ENCODE measurements at places on chromosomes 4 and X.

DNA sequence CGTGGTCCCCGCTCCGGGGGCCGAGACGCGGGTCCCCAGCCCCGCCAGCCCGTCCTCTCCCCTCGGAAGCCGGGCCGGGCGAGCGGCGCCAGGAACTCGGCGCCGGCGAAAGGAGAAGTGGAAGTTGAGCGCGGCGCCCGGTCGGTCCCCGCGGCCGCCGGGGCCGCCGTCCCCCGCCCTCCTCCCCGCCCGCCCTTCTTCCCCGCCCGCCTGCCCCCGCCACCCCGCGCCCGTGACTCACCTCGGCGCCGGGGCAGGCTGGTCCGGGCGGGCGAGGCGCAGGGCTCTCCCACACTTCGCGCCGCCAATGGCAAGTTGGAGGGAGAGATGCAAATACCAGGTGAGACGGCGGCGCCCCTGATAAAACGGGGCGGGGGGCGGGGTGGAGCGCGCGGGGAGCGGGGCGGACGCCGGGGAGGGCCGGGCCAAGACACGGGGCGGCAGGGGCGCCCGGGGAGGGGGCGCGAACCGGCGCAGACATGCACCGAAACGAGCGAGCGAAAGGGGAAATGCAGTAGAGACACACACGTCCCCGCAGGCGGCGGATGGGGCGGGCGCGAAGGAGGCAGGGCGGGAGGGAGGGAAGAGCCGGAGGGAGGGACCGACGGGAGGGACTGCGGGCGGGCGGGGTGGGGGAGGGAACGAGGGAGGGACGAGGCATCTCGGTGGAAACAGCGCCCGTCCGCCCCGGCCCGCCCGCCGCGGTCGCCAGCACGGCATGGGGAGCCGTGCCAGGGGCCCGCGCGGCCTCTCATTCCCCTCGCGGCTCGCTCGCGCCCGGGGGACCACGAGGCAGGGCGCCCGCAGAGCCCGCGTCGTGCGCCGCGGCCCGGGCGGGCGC is at the start of gene ELF4:
TSS of gene ELF4 (minus strand) at position 119 of the 841 bp plus-strand sequence. CDS start 29,167 bp downstream, outside the sequence.
- peak; percentile 68 for DNase-seq

GRCh38 chr4:181550381-181550780 is 692.8 kb upstream of the TENM3 start:
- no peak for DNase-seq

- no peak for DNase-seq
Observed at GRCh38 chrX:73964579-73964978, 339.4 kb upstream of the ZCCHC13 start.

GRCh38 chr4:82050796-82051195 is 323.0 kb downstream of the HNRNPD start:
- no peak for DNase-seq

GRCh38 chr4:1109898-1110506 is 3.4 kb downstream of the RNF212 start:
- DNase-seq, result no peak

GRCh38 chr4:10736895-10737294 is 52.3 kb upstream of the CLNK start:
- DNase-seq, result no peak

DNA sequence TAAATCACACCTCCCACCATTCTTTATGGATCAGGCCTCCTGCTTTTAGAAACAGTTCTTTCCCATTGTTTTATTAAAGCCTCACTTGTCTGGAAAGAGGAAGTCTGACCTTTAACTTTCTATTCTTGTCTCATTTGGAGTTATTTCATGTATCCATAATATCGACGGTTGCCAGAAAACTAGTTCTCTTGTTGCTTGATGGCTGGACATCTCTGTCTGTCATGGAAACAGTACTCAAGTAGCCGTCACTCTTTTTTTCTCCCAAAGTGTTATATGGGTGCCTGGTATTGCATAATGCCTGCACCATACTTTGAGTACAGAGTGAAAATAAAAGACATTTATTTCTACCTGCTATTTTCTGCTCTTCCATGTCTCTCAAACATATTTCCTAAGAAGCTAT is 61.4 kb downstream of the PHEX start:
- DNase-seq, result no peak

DNA sequence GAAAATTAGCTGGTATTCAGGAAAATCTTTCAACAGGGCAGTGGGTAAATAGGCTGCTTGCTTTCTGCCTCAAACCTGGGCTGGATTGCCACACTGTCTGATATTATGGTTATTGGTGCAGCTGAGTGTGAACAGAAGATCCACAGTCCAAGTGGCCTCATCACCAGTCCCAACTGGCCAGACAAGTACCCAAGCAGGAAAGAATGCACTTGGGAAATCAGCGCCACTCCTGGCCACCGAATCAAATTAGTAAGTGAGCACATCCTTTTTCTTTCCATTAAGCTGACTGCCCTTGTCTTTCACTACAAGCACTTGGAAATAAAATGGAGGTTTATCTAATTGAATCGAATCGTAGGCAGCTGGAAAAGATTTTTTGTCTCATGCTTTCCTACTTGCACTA is 204.7 kb downstream of the TLL1 start:
- no peak for DNase-seq

DNA sequence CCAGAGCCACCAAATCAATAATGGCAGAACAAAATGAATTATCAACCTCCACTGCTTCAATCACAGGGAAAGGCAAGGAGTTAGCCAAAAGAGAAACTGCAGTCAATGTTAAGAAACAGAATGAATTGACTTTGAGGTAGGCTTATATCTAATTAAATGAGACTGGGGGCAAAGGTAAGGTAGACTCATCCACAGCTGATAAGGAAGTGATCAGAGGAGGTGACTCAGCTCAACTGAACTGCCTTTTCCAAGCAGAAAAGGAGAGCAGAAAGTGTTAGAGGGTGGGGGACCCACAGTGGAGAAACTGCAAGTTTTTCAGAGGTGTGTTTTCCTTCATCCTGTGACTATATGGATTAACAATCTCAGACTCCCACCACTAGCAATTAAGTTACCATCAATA is 345.8 kb upstream of the PPARGC1A start:
- no peak for DNase-seq

DNA sequence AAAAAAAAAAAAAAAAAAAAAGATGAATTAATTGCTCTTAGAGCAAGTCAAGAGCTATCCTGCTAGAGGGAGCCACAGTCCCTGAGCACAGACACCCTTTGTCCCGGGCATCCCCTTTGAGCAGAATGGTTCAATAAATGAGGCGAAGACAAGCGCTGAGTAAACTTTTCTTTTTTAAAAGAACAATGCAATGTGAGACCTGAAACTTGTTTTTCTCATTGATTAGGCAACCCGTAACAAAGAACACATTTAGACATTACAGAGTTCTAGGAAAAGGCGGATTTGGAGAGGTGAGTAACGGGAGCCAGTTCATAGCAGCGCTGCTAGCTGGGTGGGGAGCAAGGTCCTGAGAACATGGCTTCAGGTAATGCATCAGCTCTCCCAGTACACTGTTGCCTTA is 46.1 kb downstream of the GRK4 start:
- no peak for DNase-seq

GRCh38 chrX:133634416-133634815 is 219.1 kb upstream of the GPC4 start:
- DNase-seq, result no peak

- no peak for DNase-seq
Observed at GRCh38 chr4:47705326-47705981, 132.4 kb downstream of the CORIN start.

GRCh38 chr4:25466966-25467697 is 90.1 kb downstream of the ANAPC4 start:
- DNase-seq, result no peak

- DNase-seq, result no peak
Observed at GRCh38 chr4:55356991-55357461, 11.0 kb downstream of the SRD5A3 start.

DNA sequence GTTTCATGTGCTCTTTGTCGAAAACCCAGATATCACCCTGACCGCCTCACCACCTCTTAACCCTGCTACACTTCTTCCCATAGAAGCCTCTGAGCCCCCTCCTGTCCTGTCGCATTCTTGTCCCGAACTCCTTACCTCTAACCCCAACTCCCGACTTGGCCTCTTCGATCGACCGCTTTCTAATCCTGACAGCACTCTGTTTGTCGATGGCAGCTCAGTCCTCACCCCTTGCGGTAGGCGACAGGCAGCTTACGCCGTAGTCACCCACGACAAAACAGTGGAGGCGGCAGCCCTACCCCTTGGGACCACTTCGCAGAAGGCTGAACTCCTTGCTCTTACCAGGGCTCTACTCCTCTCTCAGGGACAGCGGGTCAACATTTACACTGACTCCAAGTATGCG is 961.7 kb downstream of the RPA4 start:
- no peak for DNase-seq

DNA sequence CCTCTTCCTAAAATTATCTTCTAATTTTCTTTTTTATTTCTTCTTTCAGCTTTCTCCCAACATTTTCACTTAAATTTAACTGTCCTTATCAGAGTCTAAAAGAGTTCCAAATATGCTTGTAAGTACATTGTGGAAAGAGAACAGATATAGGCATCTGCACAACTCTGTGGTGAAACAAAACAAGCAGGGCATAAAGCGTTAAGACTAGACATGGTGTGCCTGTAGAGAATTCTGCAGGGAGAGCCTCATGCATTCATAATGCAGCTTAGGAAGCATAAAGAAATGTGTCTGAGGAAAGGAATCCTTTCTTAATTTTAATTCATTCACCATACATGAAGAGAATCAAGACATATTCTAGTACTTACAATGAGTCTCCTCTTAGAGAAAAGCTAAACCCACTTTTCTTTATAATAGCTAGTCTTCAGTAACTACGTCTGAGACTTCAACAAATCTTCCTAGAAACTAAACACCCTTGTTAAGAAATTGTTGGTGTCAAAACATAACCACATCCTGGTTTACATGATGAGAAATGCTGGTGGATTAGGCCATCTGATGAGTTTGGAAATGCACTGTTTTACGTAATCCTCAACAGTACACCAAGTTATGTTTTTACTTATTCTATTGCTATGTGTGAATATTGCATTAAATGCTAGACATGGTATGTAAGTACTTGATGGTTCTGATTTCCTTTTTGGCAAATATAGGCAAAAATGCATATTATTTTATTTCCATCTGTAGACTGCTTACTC is 307.8 kb upstream of the GIMD1 start:
- DNase-seq, result no peak

- no peak for DNase-seq
Observed at GRCh38 chr4:90904021-90904420, 776.8 kb downstream of the CCSER1 start.

DNA sequence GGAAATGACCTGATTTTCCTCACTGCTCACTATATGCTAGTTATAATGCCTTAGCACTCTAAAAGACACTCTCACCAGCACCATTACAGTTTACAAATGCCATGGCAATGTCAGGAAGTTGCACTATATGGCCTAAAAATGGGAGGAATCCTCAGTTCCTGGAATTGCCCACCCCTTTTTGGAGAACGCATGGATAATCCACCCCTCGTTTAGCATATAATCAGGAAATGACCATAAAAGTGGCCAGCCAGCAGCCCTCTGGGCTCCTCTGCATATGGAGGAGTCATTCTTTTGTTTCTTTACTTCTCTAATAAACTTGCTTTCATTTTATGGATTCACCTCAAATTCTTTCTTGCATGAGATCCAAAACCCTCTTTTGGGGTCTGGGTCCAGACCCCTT is 93.0 kb downstream of the UPRT start:
- DNase-seq, result no peak

DNA sequence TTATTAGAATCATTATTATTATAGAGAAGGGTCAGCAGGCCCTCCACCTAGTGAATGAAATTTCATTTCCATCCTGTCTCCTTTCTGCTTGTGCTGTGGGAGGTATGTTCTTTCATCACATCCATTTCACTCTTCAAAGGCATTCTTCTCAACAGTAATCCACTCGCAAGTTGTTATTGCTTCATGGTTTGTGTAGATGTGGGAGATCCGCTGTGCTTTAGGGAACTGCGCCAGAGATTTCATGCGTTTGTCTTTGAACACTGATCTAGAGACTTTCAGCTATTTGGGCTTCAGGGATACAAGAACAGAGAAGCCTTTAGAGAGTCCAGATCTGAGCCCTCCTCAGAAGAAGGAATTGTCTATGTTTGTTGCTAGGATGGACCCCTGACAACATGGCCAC is 53.5 kb upstream of the PUDP start:
- DNase-seq, result no peak

DNA sequence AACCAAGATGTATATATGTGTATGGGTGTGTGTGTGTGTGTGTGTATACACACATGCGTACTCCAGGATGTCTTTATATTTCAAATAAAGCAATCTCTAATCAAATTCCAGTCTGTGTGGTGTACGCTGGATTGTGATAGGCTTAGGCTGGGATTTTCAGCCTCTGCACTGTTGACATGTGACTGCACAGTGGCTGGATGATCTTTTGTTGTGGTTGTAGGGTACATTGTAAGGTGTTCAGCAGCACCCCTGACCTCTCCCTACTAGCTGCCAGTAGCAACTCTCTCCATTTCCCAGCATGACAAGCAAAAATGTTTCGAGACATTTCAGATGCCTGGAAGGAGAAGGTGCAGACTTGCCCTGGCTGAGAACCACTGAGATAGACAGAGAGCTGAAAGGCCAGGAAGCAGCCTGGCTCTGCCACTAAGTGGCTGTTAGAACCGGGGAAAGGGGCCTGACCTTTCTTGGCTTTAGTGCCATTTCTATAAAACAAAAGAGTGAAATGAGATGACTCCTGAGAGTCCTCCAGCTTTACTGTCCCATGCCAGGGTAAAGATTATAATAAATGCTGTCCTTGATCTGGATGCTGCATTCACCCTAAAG is 10.5 kb downstream of the PGM2 start:
- no peak for DNase-seq

- no peak for DNase-seq
Observed at GRCh38 chr4:184729946-184730345, 4.0 kb downstream of the CENPU start.

DNA sequence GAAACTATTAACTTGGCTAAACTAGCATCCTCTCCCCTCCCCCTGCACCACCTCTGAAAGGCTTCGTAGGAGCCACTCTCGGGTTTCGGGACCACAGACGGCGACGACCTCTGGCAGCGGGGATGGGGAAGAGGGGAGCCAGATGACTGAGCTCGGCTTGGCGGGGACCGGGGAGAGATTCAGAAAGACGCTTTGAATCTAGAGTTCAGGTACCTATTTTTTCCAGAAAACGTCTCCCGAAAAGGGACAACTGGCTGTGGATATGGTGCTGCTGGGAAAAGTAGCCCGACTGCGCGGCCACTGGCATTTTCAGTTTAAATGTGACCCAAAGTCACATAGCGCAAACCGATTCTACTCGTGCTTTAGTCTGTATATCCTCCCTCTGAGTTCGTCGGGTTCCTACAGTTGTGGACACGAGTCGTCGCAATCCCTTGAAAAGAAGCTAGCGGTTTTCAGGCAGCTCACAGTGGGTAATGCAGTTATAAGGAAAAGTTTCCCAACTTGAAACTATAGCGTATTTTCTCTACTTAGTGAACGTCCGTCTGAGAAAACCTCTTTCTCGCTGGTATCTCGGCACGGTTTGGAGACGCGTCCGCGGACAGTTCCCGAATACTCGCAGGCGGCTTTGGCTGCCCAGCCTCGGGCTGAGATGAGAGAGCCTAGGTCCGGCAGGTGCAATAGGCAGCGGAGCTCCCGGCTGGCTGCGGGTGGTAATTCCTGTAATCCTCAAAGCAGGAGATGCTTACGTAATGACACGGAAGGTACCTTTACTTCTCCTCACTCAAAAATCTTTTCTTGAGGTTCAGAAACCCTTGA is 1.3 kb downstream of the PARM1 start:
- no peak for DNase-seq

GRCh38 chrX:130118441-130119311 is 8.4 kb upstream of the ELF4 start:
- no peak for DNase-seq
